ENCODE measurements at places on chromosomes 11 and 22. TPM values are rescaled to one million over a fixed set of nuclear protein-coding genes. Genes with fewer than 3 reads are reported as not detected.

DEPDC5 gene
- 10.7 TPM for total RNA-seq

ARRB1 gene
- total RNA-seq: 28.6 TPM

C1QTNF4 gene
- total RNA-seq: not detected

RASD2 gene
- total RNA-seq: 0.05 TPM

COMMD9 gene
- 93.7 TPM for total RNA-seq

DNHD1 gene
- total RNA-seq: 8.8 TPM

TRIM22 gene
- not detected for total RNA-seq

KDELR3 gene
- total RNA-seq: 20.0 TPM
